Motor neuron (in vitro differentiated cells): ENCODE measurements at places on chromosomes 2 and 18. TPM values are rescaled to one million over a fixed set of nuclear protein-coding genes. Genes with fewer than 3 reads are reported as not detected.

The CAPN14 gene
- 0.36 and 0.65 TPM in 2 replicates for total RNA-seq

The TACR1 gene
- 1.6 and 2.1 TPM in 2 replicates for total RNA-seq

The PDE1A gene
- 0.30 and 0.77 TPM in 2 replicates for total RNA-seq

The CCDC74B gene
- 10.5 and 13.5 TPM in 2 replicates for total RNA-seq

DNA sequence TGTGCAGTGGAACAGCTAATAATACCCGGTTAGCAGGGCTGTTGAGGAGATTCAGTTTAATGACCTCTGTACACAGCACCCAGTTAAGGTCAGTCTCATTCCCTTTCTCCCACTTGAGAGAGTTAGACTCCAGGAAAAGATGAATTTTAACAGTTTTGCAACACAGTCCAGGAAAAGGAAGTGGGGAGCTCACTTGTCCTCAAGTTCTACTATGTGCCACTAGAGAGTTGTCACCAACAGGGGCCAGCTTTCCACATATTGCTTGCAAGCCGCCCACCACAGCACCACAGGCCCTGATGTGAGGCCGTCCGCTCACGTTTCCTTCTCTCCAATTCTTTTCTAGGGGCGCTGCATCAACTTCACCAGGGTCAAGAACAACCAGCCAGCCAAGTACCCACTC, 142.1 kb downstream of the GFPT1 start:
- no peak for ATAC-seq

GRCh38 chr2:234550056-234550455, 53.2 kb upstream of the ARL4C start:
- ATAC-seq, result no peak

DNA sequence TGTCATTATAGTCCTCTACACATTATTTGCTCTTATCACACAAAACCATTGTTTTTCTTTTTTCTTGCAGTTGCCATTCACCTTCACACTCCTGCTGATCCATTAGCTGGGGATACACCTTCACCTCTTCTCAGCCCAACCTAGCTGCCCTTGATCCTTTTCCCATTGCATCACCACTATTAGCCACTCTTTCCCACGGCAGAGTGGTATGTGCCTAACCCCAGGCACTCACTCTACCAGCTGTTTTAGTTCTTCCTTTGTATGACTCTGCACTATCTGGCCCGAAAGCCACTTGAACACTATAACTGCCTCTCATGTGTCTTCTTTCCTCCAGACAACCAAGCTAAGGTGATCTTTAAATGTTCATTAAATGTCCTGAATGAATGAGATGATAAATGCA, 145.4 kb upstream of the PIK3C3 start:
- no peak for ATAC-seq

DNA sequence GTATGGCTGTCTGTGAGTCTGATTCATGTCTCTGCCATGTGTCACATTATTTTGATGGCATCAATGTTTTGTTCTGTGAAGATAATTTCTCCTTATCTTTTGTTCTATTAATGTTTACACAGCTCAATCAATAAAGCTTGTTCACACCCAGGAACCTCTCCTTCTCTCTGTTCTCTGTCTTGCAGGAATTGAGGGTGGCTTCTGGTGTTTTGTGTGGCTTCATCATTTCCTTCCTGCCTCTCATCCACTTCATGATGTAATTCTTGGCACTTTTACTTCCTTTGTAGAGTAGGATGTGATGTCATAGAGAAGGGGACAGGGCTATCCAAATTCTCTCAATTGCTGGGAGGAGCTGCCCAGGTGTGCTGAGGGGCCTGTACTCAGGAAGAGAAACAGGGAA, 27.2 kb downstream of the ASXL3 start:
- no peak for ATAC-seq

- no peak for ATAC-seq
These were observed 13.3 kb downstream of the CD28 start for GRCh38 chr2:203719456-203720410.

- no peak for ATAC-seq
These were observed 77.1 kb downstream of the SMAD4 start for GRCh38 chr18:51107082-51107481.
